ENCODE measurements at places on chromosomes 1 and 21.

DNA sequence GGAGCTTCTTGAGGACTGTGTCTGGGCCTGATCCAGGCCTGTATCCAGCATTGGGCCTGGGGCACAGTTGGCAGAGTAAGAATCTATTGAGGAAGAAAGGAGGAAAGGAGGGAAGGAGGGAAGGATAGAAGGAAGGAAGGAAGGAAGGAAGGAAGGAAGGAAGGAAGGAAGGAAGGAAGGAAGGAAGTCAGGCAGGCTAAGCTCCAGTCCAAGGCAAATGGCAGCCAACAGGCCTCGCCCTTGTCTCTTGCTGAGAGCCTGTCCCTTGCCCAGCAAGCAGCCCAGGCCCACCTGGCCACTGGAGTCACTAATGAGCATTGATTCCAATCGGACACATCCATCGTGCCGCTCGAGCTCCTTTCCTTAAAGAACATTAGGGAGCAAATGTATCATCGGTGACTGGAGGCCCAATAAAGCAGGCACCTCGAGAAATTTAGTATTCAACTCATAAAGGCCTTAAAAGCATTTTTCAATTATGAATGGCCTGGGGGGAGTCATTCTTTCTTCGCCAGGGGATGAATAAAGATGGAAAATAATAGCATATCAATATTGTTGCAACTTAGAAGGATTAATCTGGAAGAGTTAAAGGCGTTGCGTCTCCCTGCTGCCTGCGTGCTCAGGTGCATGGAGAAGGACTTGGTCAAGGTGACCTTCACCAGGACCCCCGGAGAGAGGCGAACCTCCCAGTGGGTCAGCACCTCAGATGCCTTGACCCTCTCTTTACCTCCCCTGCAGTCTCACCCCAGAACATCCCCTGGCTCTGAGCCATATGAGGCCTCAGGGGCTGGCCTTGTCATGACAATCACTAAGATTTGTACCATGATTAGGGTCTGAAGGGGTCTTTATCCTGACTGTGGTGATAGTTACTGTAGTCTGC, 144.5 kb upstream of the RUNX3 start:
- DNase-seq = no peak

GRCh38 chr21:15848634-15849560, 119.1 kb downstream of the USP25 start:
- no peak for DNase-seq

DNA sequence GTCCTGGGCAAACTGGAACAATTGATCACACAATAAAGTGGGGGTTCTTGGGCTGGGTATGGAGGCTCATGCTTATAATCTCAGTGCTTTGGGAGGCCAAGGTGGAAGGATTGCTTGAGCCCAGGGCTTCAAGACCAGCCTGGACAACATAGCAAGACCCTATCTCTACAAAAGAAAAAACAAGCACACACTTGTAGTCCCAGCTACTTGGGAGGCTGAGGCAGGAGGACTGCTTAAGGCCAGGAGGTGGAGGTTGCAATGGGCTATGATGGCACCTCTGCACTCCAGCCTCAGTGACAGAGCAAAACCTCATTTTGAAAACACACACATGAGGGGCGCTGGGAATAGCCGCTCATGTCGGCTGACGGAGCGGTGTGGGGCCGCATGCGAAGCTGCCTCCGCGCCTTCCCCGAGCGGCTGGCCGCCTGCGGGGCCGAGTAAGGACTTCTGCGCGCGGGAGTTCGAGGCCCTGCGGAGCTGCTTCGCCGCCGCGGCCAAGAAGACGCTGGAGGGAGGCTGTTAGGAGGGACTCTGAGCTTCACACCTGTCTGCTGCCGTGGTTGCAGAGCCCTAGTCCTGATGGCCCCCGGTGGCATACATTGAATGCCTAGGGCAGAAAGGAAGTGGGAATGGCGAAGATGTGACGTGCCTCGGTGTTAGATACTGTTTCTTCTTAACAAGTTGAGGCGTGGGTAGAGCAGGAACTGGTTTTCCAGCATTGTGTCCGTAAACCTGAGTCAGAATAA, 59.5 kb downstream of the ACBD3 start:
- no peak for DNase-seq

DNA sequence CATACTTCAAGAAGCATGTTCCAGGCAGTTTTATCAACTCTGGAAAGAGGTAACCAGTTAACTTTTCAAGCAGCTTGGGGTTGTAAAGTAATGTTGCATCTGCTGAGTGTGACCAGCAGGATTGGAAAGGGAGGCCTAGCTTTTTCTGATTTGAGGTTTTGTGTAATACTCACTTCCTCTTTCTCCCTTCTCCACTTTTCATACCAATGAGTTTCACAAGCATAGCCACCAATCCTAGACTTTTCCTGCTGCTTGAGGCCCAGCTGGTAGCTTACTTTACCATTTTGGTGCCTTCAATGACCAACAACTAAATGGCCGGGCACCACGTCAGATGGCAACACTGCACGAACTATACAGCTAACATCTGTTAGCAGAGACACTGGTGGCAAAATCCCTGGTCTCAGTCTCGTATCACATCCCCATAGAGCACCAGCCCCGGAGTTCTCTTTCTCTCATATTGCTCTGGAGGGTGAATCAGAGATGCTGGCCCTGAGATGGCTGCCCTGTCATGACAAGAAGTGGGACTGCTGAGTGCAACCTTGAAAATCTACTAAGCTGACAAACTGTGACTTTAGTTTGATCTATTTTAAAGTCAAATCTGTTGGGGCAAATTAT, 14.8 kb upstream of the GPR88 start:
- DNase-seq = no peak

GRCh38 chr1:230502306-230502705, 76.2 kb upstream of the PGBD5 start:
- no peak for DNase-seq

GRCh38 chr1:245301921-245302320, 147.1 kb downstream of the KIF26B start:
- DNase-seq = no peak
